ENCODE measurements at places on chromosomes 2 and 18.
A peak's percentile ranks its signal among the peaks of the same experiment; 100 is the strongest.

DNA sequence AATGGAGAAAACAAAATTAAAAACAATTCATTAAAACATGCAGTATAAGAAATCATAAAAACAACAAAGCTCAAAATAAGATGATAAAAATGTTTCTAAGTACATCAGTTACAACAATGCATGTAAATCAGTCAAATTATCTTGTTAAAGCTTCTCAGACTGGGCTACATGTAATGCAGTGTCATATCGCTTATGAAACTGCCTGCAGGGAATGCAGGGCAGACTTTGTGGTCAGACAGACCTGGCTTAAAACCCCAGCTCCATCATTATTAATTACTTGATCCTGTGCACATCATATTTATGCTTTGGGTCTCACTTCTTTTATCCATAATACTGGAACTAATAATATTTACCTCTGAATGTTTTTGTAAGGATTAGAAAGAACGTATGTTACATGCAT lies 74.6 kb downstream of the PID1 start:
- no peak for DNase-seq

GRCh38 chr2:121626777-121627524 lies 22.3 kb downstream of the CLASP1 start:
- DNase-seq: no peak

- DNase-seq: peak; percentile 70
Measured at GRCh38 chr18:47260120-47260923, 8.9 kb upstream of the SKOR2 start.

DNA sequence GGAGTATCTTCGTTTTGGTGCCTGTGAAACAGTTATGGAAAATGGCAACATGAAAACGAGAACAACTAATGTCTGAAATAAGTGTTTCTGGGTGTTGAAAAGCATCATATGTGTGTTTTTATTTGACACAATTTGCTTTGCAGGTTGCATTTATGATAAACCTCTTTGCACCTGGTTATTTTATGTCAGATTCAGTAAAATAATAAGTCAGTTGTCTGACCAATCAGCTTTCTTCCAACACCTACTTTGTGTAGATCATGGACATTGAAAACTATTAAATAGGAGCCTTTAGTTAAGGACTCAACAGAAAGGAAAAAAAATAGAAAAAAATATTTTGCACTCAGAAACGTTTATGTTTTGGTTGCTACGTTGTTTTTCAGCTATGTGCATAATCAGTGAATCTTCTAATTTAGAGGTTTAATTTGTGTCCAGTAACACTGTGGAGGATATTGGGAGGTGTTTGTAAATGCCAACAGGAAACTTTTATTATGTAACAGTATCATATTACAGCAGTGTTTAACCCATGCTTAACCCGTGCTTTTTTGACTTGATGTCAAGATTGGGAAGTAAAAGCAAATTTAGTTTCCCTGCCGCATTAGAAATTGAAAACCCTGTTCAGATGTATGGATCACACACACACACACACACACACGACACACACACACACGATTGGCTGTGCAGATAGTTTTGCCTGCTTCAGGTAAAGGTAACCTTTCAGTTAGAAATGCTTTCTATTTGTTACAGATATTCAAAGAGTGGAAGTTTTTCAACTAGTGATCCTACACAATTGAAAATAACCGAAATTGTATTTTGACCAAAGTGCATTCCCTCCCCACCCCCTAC lies 2.6 kb downstream of the PKP4 start:
- no peak for DNase-seq

Data from urothelium cell line (cell line).